Heart right ventricle (tissue), 16 donors: ENCODE measurements at places on chromosomes 16 and 17. TPM values are rescaled to one million over a fixed set of nuclear protein-coding genes. Genes with fewer than 3 reads are reported as not detected.

PROCA1 gene
- 4.9 TPM for polyA plus RNA-seq

DRC3 gene
- 0.55 TPM for polyA plus RNA-seq

RNF43 gene
- polyA plus RNA-seq, result 0.86 TPM

KRTAP4-3 gene
- not detected for polyA plus RNA-seq

MLYCD gene
- 13.5 TPM for polyA plus RNA-seq

RGS11 gene
- 1.9 TPM for polyA plus RNA-seq

SLC2A4 gene
- polyA plus RNA-seq, result 140 TPM

ERCC4 gene
- 2.0 TPM for polyA plus RNA-seq

NPIPB2 gene
- 3.7 TPM for polyA plus RNA-seq

HP gene
- 4.0 TPM for polyA plus RNA-seq

CACNG5 gene
- not detected for polyA plus RNA-seq

EPN3 gene
- polyA plus RNA-seq, result 18.9 TPM

AP1G1 gene
- polyA plus RNA-seq, result 12.4 TPM

CHD9NB gene
- polyA plus RNA-seq, result 1.5 TPM

ACSM2B gene
- 0.01 TPM for polyA plus RNA-seq

SECTM1 gene
- polyA plus RNA-seq, result 2.7 TPM

SOX8 gene
- polyA plus RNA-seq, result 0.97 TPM

AARSD1 gene
- polyA plus RNA-seq, result 55.8 TPM

SETD6 gene
- polyA plus RNA-seq, result 18.9 TPM

SNTB2 gene
- 3.0 TPM for polyA plus RNA-seq

LGALS9B gene
- not detected for polyA plus RNA-seq

KRTAP9-2 gene
- polyA plus RNA-seq, result not detected
